HuH-7.5 (cell line): ENCODE measurements at places on chromosomes 1 and 21.

DNA sequence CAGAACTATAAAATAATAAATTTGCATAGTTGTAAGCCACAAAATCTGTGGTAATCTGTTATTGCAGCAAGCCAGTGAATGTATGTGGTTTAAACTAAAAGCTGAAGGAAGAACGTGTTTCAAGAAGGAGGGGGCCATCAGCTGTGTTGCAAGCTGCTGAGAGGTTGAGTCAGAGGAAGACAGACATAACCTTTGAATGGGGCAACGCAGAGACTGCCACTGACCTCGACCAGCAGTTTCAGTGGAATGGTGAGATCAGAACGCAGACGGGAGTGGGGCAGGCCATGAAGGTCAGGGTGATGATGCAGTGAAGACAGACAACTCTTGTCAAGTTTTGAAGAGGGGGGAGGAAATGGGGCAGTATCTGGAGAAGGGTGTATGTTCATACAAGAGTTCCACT is 23.2 kb upstream of the QSOX1 start:
- DNase-seq: no peak

DNA sequence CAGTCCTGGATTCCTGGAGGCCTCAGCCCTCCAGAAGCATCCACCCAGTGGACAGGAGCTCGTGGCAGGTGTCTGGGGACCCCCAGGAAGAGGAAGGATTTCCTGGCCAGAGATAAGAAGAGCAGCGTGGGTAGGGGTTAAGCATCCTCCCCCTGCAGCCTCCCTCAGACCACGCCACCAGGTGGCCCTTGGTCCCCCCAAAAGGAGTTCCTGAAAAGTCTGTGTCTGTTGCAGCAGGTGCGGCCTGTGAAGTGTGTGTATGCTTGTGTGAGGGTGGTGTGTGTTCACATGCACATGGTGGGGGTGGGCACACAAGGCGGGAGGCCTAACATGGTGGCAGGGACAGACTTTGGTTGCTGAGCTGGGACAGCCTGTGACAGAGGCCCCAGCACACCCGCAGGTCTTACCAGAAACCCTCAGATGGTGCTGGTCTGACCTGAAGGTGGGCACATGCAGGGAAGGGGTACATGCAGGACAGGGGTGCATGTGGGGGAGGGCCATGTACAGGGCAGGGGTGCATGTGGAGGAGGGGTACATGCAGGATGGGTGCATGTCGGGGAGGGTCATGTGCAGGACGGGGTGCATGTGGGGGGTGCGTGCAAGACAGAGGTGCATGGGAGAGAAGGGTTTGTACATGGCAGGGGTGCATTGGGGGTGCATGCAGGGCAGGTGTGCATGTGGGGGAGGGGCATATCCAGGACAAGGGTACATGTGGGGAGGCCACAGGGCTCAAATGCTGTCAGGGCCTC is 18.2 kb upstream of the RUNX3 start:
- no peak for DNase-seq

DNA sequence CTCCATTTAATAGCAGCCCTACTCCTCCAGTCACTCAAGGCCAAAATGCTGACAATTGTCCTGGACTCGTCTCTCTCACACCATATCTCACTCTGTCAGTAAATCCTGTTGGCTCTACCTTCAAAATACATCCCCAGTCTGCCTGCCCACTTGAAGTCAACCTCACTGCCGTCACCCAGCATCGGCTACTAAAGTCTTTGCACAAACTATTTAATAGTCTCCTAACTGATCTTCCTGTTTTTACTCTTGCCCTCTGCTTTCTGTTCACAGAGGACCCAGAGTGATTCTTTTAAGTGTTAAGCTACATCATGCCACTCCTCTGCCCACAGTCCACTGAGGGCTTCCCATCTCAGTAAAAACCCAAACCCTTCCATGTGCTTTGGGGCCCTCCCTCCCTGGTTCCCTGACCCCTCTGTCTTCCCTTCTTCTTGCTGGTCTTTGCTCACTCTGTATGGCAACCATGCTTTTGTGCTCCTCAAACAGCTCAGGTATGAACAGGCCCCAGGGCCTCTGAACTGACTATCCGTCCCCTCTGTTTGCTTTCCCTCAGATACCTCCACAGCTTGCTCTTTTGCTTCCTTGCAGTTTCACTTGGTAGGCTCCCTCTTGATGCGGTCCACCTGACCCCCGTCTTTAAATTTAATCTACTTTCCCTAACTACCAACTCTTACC is 19.0 kb downstream of the RNASEL start:
- no peak for DNase-seq

DNA sequence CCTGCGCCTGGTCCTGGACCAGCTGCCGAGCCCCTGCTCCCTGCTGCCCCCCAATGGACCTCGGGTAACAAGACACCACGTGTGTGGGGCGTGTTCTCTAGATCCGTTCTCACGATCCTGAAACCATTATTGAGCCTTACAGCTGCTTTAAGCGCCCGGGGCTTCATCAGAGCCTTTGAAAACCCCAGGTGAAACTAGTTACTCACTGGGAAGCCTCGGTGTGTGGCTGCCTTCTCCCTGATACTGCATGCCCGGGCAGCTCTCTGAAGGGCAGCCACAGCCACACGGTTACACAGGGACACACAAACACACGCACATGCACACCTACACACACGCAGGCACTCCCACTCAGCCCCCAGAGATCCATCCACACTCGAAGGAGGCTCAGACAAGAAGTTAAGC is 5.3 kb downstream of the HES2 start:
- peak; percentile 70 for DNase-seq

DNA sequence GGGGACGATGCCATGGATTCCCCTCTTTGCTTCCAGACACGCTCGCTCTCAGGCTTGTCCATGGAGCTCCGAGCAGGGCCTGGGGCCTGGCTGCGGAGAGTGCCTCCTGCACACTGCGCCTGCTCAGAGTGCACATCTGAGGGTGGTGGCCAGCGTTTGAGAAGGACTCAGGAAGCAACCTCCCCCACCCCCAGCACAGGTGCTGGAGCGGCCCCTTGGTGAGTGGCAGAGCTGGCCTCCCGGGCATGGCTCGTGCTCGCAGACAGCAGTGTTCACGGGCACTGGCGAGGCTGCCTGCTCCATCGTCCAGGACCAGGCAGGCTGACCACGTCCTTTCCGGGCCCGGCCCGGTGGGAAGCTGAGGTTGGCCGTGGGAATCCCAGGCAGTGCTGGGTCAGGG is 2.8 kb downstream of the SPATC1L start:
- DNase-seq: no peak
